ENCODE measurements at places on chromosomes 5 and 9. TPM values are rescaled to one million over a fixed set of nuclear protein-coding genes. Genes with fewer than 3 reads are reported as not detected.

- H3K27ac ChIP-seq = no peak overlapping the region
- H3K4me3 ChIP-seq = no peak overlapping the region
- peaks cover 10% of the 10 kb centered on the region for H3K4me1 ChIP-seq
- H3K27me3 ChIP-seq = no peaks in the 10 kb centered on the region
- no peak for DNase-seq
- no peaks in the 10 kb centered on the region for H3K36me3 ChIP-seq
These were observed 319.0 kb downstream of the EBF1 start for GRCh38 chr5:158780656-158781237.

- H3K27me3 ChIP-seq = no peaks in the 10 kb centered on the region
- DNase-seq = no peak
These were observed 330.6 kb downstream of the ACTL7B start for GRCh38 chr9:108525186-108525585.

GRCh38 chr9:31040564-31040963, 1343.9 kb upstream of the ACO1 start:
- H3K4me3 ChIP-seq = no peak overlapping the region
- H3K27ac ChIP-seq = no peak overlapping the region
- H3K36me3 ChIP-seq = no peaks in the 10 kb centered on the region
- H3K27me3 ChIP-seq = no peaks in the 10 kb centered on the region
- no peaks in the 10 kb centered on the region for H3K4me1 ChIP-seq

- H3K36me3 ChIP-seq = no peaks in the 10 kb centered on the region
- no peaks in the 10 kb centered on the region for H3K27me3 ChIP-seq
- DNase-seq = no peak
These were observed 19.5 kb downstream of the MARCHF6 start for GRCh38 chr5:10372726-10373709.

GRCh38 chr5:138706655-138707480, 46.4 kb upstream of the CTNNA1 start:
- H3K4me1 ChIP-seq = no peaks in the 10 kb centered on the region
- no peaks in the 10 kb centered on the region for H3K36me3 ChIP-seq
- H3K27me3 ChIP-seq = no peaks in the 10 kb centered on the region
- no peak for DNase-seq
- H3K27ac ChIP-seq = no peak overlapping the region

DNA sequence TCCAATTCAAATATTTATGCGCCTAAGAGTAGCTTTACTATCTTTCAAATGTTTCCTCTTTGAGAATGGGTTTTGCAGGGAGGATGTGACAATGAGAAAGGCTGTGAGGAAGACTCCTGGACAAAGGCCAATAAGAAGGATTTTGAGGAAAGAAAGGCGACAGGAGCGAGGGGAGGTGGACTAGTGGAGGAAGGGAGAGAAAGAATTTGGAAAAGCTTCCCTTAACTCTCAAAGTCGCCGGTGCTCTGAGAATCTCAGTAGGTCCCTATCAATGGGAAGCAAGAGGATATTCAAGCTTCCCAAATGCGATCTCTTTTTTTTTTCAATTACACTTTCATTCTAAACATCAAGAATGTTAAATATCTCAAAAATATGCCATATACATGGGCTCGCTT, 2.8 kb upstream of the CDC20B start:
- H3K36me3 ChIP-seq = no peaks in the 10 kb centered on the region
- no peak overlapping the region for H3K27ac ChIP-seq
- peaks cover 19% of the 10 kb centered on the region for H3K4me1 ChIP-seq
- no peak overlapping the region for H3K4me3 ChIP-seq

GRCh38 chr9:107299437-107299836, 16.4 kb downstream of the RAD23B start:
- DNase-seq = no peak
- no peak overlapping the region for H3K4me3 ChIP-seq
- H3K27me3 ChIP-seq = no peaks in the 10 kb centered on the region
- H3K27ac ChIP-seq = no peak overlapping the region

GRCh38 chr5:75361310-75361709, 24.3 kb downstream of the HMGCR start:
- no peaks in the 10 kb centered on the region for H3K27me3 ChIP-seq
- DNase-seq = peak; percentile 58
- H3K27ac ChIP-seq = peak overlapping the region; percentile 94
- peaks cover 25% of the 10 kb centered on the region for H3K36me3 ChIP-seq

DNA sequence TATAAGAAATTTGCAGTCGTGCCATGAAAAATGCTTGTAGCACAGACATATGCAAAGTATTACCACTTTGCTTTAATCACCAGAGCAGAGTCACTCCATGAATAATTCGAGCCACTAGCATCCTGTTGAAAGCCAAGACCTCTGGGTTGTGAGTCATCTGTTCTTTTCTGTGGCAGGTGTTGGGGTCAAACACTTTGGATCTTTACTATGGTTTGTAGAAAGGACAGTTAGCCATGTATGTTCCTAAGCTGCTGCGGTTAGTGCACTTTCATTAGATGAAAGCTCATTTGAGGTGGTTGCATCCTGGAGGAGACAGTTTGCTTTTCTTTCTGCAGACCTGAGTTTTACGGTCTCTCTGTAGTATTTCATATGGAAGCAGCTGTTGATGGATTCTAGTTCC, 223.7 kb downstream of the DMRT2 start:
- no peak overlapping the region for H3K27ac ChIP-seq
- no peak for DNase-seq
- H3K36me3 ChIP-seq = no peaks in the 10 kb centered on the region
- H3K4me3 ChIP-seq = no peak overlapping the region

DNA sequence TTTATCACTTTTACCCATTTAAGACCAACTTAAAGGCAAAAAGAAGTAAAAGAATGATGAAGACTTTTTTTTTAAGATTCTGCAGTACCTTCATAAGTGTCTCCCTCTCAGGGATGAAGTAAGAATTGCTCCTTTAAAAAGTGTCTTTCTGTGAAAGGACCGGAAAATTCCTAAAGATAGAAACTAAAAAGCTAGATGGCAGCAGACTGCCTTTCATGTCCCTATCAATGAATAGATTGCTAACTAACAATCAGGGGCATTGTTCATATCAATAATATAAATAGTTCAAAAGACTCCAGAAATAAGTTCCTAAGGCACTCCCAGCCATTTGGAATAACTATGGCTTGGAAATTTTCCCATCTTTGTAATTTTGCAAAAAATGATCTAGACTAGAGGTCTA, 558.0 kb downstream of the PDE4D start:
- H3K4me1 ChIP-seq = no peaks in the 10 kb centered on the region
- H3K36me3 ChIP-seq = no peaks in the 10 kb centered on the region
- H3K27me3 ChIP-seq = no peaks in the 10 kb centered on the region
- no peak overlapping the region for H3K4me3 ChIP-seq

GRCh38 chr9:134486143-134486591, 155.4 kb upstream of the COL5A1 start:
- H3K36me3 ChIP-seq = no peaks in the 10 kb centered on the region
- H3K4me3 ChIP-seq = no peak overlapping the region
- DNase-seq = no peak
- no peaks in the 10 kb centered on the region for H3K4me1 ChIP-seq
- no peaks in the 10 kb centered on the region for H3K27me3 ChIP-seq

DNA sequence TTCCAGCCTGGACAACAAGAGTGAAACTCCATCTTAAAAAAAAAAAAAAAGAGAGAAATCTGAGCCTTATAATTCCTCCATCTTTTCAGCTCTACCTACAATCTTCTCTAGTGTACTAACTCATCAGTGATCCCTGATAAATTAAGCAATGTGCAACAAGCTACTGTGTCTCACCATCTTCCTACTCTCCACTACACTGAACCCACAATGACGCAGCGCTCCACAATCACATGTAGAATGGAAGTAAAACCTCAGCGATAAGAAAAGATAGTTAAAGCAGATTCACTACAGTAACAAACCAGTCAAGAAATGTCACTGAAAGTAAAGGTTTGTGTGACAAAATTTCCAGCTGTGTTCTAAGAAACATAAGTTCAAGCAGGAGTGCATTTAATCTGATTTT, 13.5 kb downstream of the ABCA1 start:
- no peaks in the 10 kb centered on the region for H3K27me3 ChIP-seq
- H3K36me3 ChIP-seq = no peaks in the 10 kb centered on the region
- no peak overlapping the region for H3K4me3 ChIP-seq

- DNase-seq = peak; percentile 14
- H3K4me3 ChIP-seq = no peak overlapping the region
- no peaks in the 10 kb centered on the region for H3K27me3 ChIP-seq
- no peaks in the 10 kb centered on the region for H3K4me1 ChIP-seq
- H3K36me3 ChIP-seq = no peaks in the 10 kb centered on the region
- H3K27ac ChIP-seq = no peak overlapping the region
These were observed 93.5 kb downstream of the SSBP2 start for GRCh38 chr5:81657386-81657785.

The GCNT1 gene
- 340 TPM for total RNA-seq

The ELOVL7 gene
- total RNA-seq = 52.2 TPM

The WNT8A gene
- not detected for total RNA-seq

The PTGS1 gene
- total RNA-seq = 2.3 TPM

The GFPT2 gene
- 8.2 TPM for total RNA-seq

The GFM2 gene
- 26.5 TPM for total RNA-seq

The PCDHGA1 gene
- 1.1 TPM for total RNA-seq

The PDCD1LG2 gene
- 2.6 TPM for total RNA-seq
